Right lung (tissue), 10 donors: ENCODE measurements at places on chromosomes 2 and 18. TPM values are rescaled to one million over a fixed set of nuclear protein-coding genes. Genes with fewer than 3 reads are reported as not detected.

ATG16L1 gene
- 26.5 TPM for polyA plus RNA-seq

FRZB gene
- polyA plus RNA-seq: 2.4 TPM

TLX2 gene
- polyA plus RNA-seq: 0.06 TPM

SP5 gene
- 16.9 TPM for polyA plus RNA-seq

CNDP1 gene
- polyA plus RNA-seq: 0.37 TPM

ATP6V1C2 gene
- polyA plus RNA-seq: 3.2 TPM

SLC19A3 gene
- 29.7 TPM for polyA plus RNA-seq

VSNL1 gene
- polyA plus RNA-seq: 19.2 TPM

ALPI gene
- not detected for polyA plus RNA-seq

DNA sequence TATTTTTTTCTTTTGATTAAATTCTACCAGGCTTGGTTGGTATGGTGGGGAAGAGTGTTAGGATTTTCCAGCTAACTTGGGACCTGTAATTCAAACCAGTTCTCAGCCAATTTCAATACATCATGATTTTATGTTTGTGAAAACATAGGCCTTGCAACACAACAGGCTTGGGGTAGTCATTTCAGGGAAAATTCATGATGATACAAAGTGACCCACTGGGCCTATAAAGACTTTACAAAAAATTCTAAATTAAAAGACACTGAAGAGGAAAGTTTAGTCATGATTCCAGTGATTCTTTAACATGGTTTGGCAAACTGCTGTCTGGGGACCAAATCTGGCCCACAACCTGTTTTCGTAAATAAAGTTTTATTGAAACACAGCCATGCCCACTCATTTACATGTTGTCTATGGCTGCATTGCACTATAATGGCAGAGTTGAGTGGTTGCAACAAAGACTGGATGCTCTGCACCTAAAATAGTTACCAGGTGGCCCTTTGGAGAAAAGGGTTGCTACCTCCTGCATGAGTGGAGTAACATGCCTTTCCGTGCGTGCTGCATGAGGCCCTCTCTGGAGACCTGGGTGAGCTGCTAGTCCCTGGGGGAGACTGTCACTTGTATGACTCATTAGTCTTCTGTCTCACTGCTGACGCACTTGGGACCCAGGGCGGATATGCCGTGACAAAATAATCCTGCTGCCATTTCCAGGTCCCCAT is 73.6 kb downstream of the NPAS2 start:
- DNase-seq: no peak

DNA sequence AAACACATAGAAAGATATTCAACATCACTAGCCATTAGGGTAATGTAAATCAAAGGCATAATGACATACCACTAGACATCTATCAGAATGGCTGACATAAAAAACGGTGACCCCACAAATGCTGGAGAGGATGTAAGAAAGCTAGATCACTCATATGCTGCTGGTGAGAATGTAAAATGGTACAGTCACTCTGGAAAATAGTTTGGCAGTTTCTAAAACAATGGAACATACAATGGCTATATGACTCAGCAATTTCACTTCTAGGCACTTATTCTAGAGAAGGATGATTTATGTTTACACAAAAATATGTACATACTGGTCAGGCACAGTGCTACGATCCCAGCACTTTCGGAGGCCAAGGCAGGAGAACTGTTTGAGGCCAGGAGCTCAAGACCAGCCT is 87.3 kb downstream of the COLEC12 start:
- DNase-seq: no peak

DNA sequence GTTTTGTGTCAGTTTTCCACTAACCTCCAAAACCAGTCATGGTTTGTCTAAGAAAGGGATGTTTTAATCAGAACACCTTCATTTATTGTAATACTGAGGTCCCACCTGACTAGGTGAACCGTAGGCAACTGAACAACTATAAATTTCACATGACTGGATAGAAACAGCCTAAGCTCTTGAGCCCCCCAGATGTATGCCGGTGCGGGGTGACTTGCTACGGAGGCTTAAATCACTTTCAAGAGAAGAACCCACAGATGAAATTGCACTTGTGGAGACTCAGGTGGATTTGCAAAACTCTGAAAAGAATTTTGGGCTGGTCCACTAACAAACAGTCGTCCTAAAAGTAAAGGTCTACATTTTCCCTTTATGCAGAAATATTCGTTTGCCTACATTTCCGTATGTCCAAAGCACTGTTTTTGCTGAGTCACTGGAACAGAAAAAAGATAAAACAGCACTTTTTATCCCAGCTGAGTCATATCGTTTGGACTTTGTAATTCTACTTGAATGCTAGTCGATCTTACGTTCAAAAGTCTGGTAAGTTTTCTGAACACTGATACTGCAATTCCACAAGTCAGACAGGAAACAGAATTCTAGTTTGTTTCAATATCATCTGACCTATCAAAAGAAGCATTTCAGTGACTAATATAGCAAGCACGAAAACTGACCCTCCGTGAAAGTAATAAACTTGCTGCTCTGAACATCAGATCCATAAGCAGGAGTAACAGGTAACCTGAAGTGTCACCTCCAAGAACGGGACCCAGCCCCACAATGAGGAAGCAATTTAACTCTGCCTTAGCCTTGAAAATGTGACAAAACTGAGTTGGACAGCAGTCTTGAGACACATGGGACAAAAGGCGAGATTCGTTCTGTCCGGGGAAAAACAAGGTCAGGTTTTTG is 18.1 kb downstream of the ZNF516 start:
- DNase-seq: no peak

DNA sequence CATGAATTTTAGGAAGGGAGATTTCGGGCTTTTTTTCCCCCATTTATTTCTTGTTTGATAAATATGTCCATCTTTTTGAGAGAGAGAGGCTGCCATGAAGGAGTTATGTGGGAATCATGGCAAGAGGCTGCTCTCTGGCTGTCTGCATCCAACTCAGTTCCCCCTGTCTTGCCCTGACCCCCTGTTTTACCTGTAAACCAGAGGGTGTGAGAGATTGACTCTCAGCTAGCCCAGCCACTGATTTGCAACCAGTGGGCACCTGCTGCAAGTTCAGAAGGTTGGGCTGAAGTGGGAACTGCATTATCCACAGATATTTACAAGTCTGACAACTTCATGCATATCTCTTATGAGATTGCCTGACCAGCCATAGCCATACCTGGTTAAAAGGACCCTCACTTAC is 625.4 kb upstream of the FANCL start:
- no peak for DNase-seq

- DNase-seq: no peak
Measured at GRCh38 chr2:198187841-198188240, 383.4 kb downstream of the PLCL1 start.

DNA sequence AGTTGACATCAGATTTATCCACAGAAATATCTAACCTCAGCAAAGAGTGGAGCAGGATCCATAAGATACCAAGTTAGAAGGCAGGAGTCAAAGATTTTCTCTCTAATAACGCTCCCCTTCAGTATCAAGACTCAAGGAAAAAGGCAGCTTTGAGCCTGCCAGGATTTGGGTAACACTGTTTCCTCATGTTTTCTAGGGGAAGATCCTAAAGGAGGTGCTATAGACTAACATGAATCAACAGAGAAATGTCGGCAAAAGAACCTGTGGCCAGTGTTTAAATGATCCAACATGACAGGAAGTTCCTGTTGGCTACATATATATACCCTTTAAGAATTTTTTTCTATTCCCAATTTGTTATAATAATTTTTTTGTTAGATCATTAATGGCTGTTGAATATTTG is 402.3 kb downstream of the TGIF1 start:
- DNase-seq: no peak

DNA sequence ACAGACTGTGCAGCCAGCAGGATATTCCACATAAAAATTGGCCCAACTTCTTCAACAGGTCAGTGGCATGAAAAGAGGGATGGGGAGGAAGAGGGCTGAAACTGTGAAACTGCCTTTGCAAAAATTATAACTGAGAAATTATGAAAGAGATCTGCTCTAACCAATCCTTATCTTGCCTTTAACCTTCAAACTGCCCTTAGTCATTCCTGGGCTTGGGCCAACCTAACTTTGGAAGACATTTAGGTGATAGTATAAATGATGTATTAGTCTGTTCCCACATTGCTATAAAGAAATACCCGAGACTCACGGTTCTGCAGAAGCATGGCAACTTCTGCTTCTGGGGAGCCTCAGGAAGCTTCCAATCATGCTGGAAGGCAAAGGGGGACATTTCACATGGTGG is 74.5 kb downstream of the RPL31 start:
- DNase-seq: no peak

- no peak for DNase-seq
Measured at GRCh38 chr2:224682134-224682533, 34.0 kb downstream of the CCDC195 start.

- DNase-seq: no peak
Measured at GRCh38 chr2:112065486-112065885, 10.4 kb downstream of the TMEM87B start.

DNA sequence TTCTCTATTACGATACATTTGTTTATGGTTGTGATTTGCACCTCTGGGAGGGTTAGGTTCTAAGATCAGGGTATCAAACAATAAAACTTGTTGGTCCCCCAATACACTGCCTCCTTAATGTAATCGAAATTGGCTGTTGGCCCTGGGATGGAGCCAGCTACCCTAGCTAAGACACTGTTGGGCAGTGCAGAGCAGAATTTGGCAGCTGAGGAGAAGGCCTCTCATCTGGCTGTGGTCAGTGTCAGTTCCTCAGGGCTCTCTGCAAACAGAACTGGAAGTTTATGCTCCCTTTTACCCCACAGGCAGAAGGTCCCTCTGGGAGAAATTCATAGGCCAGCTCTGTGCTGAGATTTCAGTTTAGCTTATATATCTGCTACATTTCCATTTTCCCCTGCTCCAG is 8.6 kb upstream of the HAAO start:
- no peak for DNase-seq

DNA sequence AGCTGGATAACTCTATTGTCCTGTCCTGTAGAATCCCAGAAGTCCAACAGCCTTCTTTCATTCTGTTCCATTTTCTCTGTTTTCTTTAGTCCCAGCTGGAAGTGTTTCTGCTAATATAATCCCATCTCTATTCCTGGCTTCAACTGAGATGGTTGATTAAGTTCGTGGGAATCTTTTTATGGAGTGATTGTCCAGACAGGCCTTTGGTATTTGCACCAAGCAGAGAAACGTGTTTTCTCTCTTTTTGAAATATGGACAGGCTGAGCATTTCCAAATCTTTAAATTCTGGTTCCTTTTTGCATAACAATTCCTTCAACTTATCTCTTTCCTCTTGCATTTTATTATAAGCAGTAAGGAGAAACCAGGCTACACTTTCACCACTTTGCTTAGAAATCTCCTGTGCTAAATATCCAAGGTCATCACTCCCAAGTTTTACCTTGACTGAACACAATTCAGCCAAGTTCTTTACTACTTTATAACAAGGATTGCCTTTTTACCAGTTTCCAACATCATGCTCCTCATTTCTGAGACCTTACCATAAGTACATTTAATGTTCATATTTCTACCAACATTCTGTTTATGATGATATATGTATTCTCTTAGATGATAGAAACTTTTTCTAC is 108.8 kb downstream of the ZFP36L2 start:
- no peak for DNase-seq

- DNase-seq: no peak
Measured at GRCh38 chr2:200695191-200695590, 109.4 kb downstream of the AOX1 start.

GRCh38 chr2:232761301-232761907 is 15.0 kb downstream of the KCNJ13 start:
- peak; percentile 20 for DNase-seq

- DNase-seq: no peak
Measured at GRCh38 chr2:3460156-3460555, 59.2 kb downstream of the ADI1 start.

- no peak for DNase-seq
Measured at GRCh38 chr2:144596073-144596871, 76.4 kb upstream of the ZEB2 start.

DNA sequence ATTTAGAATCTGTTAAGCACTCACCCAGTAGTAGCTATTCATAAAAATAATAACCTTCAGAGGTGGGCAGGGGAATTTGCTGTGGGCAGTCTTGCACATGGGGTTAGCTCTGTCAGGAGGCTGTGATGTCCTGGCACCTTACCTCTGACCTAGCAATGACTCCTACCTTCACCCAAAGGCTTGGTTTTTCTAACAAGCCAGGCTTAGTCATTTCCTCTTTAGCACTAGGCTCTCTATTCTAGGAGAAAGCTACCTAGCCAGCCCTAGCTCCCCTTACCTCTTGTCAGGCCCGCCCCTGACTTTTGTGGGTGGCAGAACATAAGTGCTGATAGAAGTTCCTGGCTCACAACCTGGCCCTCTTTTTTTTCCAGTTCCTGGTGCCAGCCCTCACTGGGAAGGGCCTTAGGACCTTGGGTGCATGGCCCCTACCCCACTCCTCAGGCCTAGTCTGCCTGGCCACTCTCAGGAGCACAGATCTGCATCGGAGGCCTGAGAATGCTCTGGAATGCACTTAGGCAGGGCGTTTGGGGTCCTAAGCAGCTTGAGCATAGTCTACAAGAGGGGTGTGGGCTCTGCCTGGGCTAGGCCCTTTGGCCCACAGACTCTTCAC is 17.7 kb downstream of the CPLX4 start:
- DNase-seq: no peak

GRCh38 chr18:55821219-55821618 is 233.2 kb upstream of the TCF4 start:
- DNase-seq: no peak

DNA sequence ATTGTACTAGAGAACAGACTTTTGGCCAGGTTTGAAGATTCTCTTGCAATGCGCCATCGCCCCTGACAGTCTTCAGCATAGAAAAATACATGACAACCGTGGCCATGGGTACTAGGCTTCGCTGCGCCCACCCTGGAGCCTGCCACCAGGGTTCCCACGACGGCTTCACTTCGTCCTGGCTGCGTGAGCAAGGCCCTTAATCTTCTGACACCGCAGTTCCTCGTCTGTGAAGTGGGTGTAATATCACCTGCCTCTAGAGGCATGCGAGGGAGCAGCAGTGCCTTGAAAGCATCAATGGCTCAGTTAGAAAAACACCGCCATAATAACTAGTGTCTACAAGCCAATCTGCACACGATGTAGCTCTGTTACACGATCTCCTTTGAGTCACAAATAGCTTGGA is 175.2 kb upstream of the HS6ST1 start:
- no peak for DNase-seq

DNA sequence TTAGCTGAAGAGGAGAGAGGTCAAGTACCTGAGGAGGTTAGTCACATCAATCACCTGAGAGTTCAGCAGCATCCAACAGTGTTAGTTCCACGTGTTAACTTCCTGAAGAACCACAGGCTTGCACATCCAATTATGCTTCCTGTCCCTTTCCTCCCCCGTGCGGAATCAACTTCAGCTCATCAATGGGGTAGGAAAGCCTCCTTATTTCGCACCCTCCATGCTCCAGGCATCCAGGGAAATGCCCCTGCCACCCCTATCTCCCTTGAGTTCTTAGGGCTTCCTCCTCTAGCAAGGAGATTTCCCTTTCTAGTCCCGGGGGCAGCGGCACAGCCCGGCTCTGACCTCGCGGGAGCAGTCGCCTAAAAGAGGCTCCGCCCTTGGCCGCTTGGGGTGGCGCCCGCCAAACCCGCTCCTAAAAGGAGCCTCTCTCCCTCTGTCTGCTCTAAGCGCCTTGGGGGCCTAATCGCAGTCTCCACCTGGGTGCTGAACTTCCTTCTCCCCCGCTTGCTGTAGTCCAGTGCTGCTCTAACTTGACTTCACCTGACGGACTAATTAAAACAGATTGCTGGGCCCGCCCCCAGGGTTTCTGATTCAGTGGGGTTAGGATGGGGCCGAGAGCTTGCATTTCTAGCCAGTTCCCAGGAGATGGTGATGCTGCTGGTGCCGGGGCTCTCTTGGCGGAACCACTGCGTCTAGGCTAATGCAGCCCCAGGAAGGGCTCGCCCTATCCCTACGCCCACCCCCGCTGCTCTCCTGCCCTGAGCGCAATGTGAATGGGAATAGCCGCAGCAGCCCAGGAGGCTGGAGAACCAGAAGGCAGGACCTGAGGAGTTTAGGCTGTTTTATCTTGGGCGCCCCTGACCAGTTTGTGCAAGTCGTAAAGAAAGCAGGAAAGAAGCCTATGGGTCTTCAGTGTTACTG is 3.4 kb upstream of the TET3 start:
- DNase-seq: no peak
